ENCODE measurements at places on chromosomes 7 and 10.

DNA sequence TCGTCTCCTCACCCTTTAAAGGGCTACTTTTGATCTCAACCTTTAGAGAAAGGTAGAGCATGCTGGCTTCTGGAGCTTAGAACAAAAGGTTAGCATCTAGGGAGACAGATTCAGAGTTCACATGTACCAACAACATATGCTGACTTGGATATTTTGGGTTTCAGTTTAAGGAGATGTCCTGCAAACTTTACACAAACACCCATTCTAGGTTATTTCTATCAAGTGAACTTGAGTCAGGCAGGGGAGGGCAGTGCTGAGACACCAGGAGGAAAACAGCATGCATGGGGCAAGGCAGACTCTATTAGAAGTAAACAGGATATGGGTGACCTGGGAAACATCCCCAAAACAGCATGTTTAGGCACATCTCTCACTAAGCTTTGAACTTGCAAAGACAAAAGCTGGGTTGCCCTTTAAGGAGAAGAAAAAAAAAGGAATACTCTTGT lies 43.8 kb downstream of the ARL4A start:
- no peak overlapping the region for H3K4me3 ChIP-seq
- no peaks in the 10 kb centered on the region for H3K27me3 ChIP-seq
- no peaks in the 10 kb centered on the region for H3K36me3 ChIP-seq
- DNase-seq: peak; percentile 21
- H3K4me1 ChIP-seq: peaks cover 14% of the 10 kb centered on the region

DNA sequence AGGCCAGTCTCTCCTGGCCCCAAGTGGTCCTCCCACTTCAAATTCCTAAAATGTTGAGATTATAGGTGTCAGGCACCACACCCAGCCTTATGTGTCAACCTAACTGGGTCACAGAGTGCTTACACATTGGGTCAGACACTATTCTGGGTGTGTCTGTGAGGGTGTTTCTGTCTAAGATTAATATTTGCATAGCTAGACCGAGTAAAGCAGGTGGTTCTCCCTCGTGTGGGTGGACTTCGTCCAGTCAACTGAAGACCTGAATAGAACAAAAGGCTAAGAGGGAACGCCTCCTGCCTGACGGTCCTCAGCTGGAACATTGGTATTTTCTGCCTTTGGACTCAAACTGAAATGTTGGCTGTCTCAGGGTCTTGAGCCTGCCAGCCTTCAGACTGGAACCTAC lies 11.5 kb downstream of the PPIF start:
- no peak overlapping the region for H3K4me3 ChIP-seq
- no peak for DNase-seq
- no peaks in the 10 kb centered on the region for H3K36me3 ChIP-seq
- no peaks in the 10 kb centered on the region for H3K4me1 ChIP-seq

DNA sequence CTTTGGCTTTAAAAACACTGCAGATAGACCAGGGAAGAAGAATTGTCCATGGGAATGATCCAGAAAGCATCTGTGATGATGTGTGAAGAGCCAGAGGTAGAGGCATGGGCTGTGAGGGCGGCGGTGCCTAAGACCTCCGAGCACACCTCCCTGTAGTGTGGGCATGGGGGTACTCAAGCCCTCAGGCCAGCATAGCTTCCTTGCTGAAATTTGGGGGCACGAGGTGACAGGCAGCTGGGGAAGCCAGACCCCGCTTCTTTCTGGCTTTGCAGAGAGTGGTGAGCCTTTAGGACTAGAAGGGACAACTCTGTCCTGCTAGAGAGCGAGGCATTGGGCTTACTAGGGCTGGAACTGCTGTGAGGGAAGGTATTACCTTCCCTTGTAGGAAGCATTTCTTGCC lies 187.7 kb upstream of the SH2B2 start:
- no peak for DNase-seq
- H3K4me3 ChIP-seq: no peak overlapping the region
- H3K27ac ChIP-seq: no peak overlapping the region
- no peaks in the 10 kb centered on the region for H3K4me1 ChIP-seq

- H3K27ac ChIP-seq: no peak overlapping the region
- H3K36me3 ChIP-seq: no peaks in the 10 kb centered on the region
- no peaks in the 10 kb centered on the region for H3K4me1 ChIP-seq
- H3K27me3 ChIP-seq: no peaks in the 10 kb centered on the region
Measured at GRCh38 chr10:68586606-68587305, 26.6 kb downstream of the TET1 start.

DNA sequence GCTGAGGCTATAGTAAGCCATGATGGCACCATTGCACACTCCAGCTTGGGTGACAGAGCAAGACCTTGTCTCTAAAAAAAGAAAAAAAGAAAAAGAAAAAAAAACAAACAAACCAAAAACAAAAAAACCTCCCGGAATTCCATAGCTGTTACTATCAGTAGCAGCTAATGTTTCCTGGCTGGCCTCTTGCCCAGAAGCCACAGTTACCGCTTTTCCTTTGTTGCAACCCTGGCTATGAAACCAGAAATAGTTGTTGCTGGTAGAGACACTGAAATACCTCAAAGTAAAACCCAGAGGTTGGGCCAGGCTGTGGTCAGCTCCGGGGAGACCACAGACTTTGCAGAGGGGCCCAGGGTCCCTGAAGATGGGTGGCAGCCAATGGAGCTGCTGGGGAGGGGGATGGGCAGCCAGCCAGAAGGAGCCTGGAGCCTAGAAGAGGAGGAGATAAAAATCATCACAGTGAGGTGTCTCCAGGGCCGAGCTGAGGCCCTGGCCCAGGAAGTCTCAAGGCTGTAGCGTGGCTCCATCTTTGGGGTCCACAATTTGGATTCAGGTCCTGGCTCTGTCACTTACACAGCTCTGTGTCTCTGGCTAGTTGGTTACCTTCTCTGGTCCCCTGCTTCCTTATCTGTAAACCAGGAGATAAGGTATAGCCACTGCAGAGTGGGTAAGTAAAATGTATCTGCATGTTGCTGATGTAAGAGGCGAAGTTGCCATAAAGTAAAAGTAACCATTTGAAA lies 3.4 kb upstream of the CHST12 start:
- DNase-seq: no peak
- no peaks in the 10 kb centered on the region for H3K36me3 ChIP-seq
- peak overlapping the region; percentile 25 for H3K27ac ChIP-seq
- no peaks in the 10 kb centered on the region for H3K4me1 ChIP-seq
- H3K27me3 ChIP-seq: no peaks in the 10 kb centered on the region

- H3K27ac ChIP-seq: peak overlapping the region; percentile 43
- peaks cover 22% of the 10 kb centered on the region for H3K4me1 ChIP-seq
- no peaks in the 10 kb centered on the region for H3K36me3 ChIP-seq
- no peaks in the 10 kb centered on the region for H3K27me3 ChIP-seq
- DNase-seq: peak; percentile 21
Measured at GRCh38 chr10:78028438-78029268, 662 bp downstream of the POLR3A start.

DNA sequence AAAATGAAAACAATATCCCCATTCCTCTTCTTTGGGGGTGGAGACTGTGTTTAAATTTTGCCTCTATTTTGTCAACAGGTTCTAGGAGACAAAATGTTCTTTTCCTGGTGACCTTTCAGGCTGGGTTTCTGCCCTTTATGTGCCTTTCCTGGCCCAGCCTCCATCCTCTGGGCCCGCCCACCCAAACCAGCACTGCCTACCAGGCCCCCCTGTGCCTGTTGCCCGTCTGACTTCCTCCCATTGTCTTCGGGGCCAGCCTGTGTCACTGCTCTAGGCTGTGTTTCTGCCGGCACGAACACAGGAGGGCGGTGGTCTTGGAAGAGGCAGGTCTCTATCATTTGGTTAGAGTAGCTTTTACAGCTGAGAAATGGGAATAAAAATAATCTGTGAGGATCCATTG lies 13.9 kb downstream of the TSPAN14 start:
- H3K4me1 ChIP-seq: peaks cover 99% of the 10 kb centered on the region
- H3K36me3 ChIP-seq: no peaks in the 10 kb centered on the region
- peak; percentile 62 for DNase-seq

- H3K27me3 ChIP-seq: no peaks in the 10 kb centered on the region
- no peak overlapping the region for H3K4me3 ChIP-seq
- no peaks in the 10 kb centered on the region for H3K4me1 ChIP-seq
- DNase-seq: no peak
- H3K36me3 ChIP-seq: no peaks in the 10 kb centered on the region
Measured at GRCh38 chr10:56082169-56082568, 278.9 kb downstream of the ZWINT start.

- no peak overlapping the region for H3K27ac ChIP-seq
- H3K36me3 ChIP-seq: peaks cover 2% of the 10 kb centered on the region
- peaks cover 2% of the 10 kb centered on the region for H3K4me1 ChIP-seq
- DNase-seq: no peak
- no peak overlapping the region for H3K4me3 ChIP-seq
Measured at GRCh38 chr7:48114115-48114514, 25.1 kb downstream of the UPP1 start.

- no peaks in the 10 kb centered on the region for H3K4me1 ChIP-seq
- no peak overlapping the region for H3K27ac ChIP-seq
- no peaks in the 10 kb centered on the region for H3K36me3 ChIP-seq
- no peak for DNase-seq
Measured at GRCh38 chr10:114758331-114758730, 63.2 kb upstream of the FHIP2A start.

DNA sequence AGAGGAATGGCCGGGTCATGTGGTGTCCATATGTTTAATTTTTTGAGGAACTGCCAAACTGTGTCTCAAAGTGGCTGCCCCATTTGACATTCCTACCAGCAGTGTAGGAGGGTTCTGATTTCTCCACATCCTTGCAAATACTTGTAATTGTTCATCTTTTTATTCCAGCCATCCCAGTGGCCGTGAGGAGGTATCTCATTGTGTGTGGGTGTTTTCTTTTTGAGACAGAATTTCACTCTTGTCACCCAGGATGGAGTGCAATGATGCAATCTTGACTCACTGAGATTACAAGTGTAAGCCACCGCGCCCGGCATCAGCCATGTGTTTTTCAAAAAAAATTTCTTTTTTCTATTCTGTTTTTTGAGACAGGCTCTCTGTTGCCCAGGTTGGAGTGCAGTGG lies 38.7 kb upstream of the DLG5 start:
- H3K27ac ChIP-seq: no peak overlapping the region
- no peaks in the 10 kb centered on the region for H3K4me1 ChIP-seq
- H3K36me3 ChIP-seq: no peaks in the 10 kb centered on the region
- peaks cover 10% of the 10 kb centered on the region for H3K27me3 ChIP-seq
- no peak for DNase-seq

- H3K36me3 ChIP-seq: no peaks in the 10 kb centered on the region
- H3K27ac ChIP-seq: no peak overlapping the region
- H3K27me3 ChIP-seq: no peaks in the 10 kb centered on the region
- no peak overlapping the region for H3K4me3 ChIP-seq
- H3K4me1 ChIP-seq: no peaks in the 10 kb centered on the region
- no peak for DNase-seq
Measured at GRCh38 chr10:117718986-117719920, 176.7 kb downstream of the EMX2 start.

DNA sequence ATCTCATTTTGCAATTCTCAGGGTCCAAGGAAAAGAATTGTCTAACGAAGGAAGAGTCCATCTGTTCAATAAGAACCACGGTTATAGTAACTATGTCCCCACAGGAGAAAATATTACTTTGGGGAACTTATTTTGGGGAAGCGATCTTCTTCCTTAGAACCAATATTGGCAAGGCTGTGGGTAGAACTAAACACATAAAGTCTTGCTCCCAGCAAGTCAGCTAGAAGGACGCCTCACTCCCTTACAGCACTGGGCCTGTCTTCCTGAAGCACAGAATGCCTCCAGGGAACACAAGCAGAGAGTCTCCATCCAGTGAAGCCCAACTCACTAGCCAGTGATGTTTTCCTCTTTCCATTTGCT lies 30.2 kb downstream of the C10orf71 start:
- no peaks in the 10 kb centered on the region for H3K4me1 ChIP-seq
- no peak overlapping the region for H3K4me3 ChIP-seq
- H3K36me3 ChIP-seq: no peaks in the 10 kb centered on the region
- H3K27ac ChIP-seq: no peak overlapping the region
- H3K27me3 ChIP-seq: peaks cover 9% of the 10 kb centered on the region

DNA sequence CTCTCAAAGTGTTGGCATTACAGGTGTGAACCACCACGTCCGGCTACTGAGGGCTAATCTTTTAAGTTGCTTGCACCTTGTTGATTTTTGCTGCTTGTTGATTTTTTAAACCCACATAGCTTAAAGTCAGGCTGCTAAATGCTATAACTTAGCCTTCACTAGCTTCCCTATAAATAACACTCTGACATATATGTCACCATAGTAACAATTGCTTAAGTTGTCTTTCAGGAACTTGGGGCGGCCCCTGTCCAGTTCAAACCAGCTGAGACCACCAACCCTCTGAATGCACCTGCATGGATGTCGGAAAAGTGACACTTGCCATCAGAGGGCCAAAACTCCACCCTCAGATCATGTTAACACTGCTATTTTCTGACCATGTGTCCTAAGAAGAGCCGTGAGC lies 47.3 kb downstream of the ST8SIA6 start:
- no peaks in the 10 kb centered on the region for H3K36me3 ChIP-seq
- no peak for DNase-seq
- H3K4me3 ChIP-seq: no peak overlapping the region
- H3K27ac ChIP-seq: no peak overlapping the region
- peaks cover 2% of the 10 kb centered on the region for H3K27me3 ChIP-seq

DNA sequence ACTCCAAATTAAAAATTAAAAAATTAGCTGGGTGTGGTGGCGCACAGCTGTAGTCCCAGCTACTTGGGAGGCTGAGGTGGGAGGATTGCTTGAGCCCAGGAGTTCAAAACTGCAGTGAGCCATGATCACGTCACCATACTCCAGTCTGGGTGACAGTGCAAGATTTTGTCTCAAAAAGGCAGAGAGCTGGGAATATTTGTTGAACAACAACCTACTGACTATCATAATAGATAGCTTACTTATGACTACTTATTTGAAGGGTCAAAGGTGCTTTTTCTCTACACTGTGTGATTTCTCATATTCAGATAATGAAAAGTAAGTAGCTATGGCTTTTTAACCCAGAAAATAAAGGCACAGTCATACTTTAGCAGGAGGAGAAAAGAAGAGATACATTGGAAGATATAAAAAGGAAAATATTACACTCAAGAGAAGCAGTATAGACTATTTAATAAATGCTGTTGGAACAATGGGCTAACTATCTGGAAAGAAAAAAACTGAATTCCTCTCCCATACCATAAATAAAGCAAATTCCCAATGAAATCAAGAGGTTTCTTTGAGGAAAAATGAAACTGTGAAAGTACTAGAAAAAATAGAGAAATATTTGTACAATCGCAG lies 6.7 kb downstream of the GSDME start:
- no peaks in the 10 kb centered on the region for H3K4me1 ChIP-seq
- no peak overlapping the region for H3K4me3 ChIP-seq
- DNase-seq: no peak
- H3K27me3 ChIP-seq: peaks cover 3% of the 10 kb centered on the region
- H3K36me3 ChIP-seq: no peaks in the 10 kb centered on the region

DNA sequence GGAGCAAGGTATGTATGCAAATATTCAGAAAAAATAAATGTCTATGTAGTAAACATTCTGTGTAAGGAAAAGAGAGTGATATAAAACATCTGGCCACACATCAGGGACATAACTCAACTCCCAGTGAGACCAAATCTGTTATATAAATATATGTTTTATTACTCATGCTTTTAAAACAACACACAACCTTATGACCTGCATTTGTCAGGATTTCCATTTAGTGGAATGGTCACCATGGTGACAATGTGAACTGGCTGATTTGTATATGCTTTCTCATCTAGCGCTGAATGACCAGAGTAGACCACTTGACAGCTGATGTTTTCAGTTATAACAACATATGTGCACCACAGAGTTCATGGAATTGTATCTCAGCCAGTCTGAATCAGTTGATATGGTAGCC lies 551.7 kb downstream of the HTR7 start:
- no peaks in the 10 kb centered on the region for H3K27me3 ChIP-seq
- H3K27ac ChIP-seq: no peak overlapping the region
- no peaks in the 10 kb centered on the region for H3K4me1 ChIP-seq

- no peaks in the 10 kb centered on the region for H3K27me3 ChIP-seq
- no peak for DNase-seq
- H3K27ac ChIP-seq: no peak overlapping the region
- no peak overlapping the region for H3K4me3 ChIP-seq
Measured at GRCh38 chr7:36878288-36878687, 154.0 kb upstream of the AOAH start.
